ENCODE measurements at places on chromosomes 6 and 20.

DNA sequence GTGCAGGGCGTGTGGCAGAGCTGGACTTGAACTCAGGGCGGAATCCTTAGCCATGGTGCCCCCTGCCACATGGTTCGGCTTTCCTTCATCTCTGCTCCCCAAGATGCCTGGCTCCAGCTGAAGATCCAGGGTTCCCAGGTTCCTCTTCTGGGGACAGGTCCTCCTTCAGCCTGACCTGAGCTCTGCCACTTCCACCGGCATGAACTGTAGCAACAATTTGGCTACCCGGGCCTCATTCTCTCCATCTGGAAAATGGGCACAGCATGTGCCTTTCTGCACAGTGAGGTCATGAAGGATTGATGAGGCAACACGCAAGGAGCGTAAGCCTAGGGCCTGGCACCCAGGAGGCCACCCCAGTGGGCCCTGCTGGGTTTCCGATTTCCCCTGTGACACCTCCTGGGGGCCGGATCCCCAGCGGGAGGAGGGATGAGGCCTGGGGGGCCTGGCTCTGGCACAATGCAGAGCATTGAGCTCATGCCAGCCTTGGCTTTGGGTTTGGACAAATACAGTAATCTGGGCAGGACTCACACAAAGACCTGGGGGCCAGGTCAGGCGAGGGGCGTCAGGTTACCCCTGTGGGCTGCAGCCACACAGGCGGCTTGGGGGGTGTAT is 74.0 kb downstream of the CEBPB start:
- no peak overlapping the region for H3K4me3 ChIP-seq
- H3K36me3 ChIP-seq = no peaks in the 10 kb centered on the region
- no peak for DNase-seq
- H3K27me3 ChIP-seq = no peaks in the 10 kb centered on the region

- no peaks in the 10 kb centered on the region for H3K27me3 ChIP-seq
- H3K36me3 ChIP-seq = peaks cover 5% of the 10 kb centered on the region
- DNase-seq = no peak
- H3K4me3 ChIP-seq = no peak overlapping the region
- H3K27ac ChIP-seq = no peak overlapping the region
Observed at GRCh38 chr6:139903411-139904157, 529.1 kb upstream of the CITED2 start.

DNA sequence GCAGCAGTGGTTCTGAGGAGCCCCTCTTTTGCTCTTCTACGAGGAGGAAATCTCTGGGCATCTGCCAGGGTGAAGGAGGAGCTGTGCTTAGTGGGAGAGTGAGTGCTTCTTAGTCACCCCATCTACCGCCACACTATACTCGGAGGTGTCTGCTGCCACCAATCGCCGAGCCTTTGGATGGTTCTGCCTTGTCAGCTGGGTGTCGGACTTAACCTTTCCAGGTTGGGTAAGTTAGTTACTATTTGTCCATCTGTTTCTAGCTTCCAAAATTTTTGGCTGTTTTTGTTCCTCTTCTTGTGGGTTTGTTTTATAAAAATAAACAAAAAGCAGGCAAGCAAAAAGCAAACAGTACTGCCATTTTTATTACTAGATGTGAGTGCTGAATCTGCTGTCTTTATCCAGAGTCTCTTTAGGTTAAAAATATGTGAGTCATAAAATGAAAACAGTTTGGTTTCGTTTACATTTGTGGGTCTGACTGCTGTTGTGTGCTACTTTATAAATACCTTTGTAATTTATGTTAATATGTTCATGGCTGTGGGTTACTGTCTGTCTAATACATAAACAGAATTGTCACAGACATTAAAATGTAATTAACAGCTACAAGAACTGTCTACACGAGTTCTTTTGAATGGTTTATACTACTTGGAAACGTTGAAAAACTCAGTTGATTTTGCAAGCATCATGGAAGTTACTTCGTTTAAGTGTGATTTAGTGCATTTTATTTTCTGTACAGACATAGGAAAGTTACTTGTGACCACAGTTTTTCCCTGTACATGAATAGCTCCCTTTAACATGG is 89.2 kb downstream of the ARID1B start:
- DNase-seq = no peak
- peaks cover 11% of the 10 kb centered on the region for H3K36me3 ChIP-seq
- no peaks in the 10 kb centered on the region for H3K27me3 ChIP-seq
- H3K4me1 ChIP-seq = peaks cover 57% of the 10 kb centered on the region

DNA sequence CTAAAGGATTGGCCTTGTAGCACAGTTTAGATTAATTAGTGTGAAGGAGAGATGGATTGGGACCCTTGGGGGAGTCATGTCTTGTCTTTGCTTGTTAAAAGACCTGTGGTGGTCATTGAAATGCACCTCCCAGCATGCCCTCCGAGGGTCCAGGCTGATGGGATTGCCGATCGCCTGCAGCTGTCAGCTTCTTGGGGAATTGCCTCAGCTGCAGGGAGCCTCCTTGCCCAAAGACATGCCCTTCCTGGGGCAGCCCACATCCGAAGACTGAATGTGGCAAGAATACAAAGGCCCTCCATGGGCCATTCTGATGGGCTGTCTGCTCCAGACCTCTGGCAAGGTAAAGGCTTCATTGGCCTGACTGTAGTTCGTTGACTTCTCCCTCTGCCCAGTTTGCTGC is 150.7 kb downstream of the FARS2 start:
- no peaks in the 10 kb centered on the region for H3K27me3 ChIP-seq
- H3K4me3 ChIP-seq = no peak overlapping the region
- no peak for DNase-seq
- H3K36me3 ChIP-seq = peaks cover 3% of the 10 kb centered on the region

GRCh38 chr6:84329077-84329476 is 101.6 kb upstream of the CEP162 start:
- H3K4me3 ChIP-seq = no peak overlapping the region
- H3K4me1 ChIP-seq = no peaks in the 10 kb centered on the region
- DNase-seq = no peak

All from neural crest cell (in vitro differentiated cells).